ENCODE measurements at places on chromosomes 2 and 18.

DNA sequence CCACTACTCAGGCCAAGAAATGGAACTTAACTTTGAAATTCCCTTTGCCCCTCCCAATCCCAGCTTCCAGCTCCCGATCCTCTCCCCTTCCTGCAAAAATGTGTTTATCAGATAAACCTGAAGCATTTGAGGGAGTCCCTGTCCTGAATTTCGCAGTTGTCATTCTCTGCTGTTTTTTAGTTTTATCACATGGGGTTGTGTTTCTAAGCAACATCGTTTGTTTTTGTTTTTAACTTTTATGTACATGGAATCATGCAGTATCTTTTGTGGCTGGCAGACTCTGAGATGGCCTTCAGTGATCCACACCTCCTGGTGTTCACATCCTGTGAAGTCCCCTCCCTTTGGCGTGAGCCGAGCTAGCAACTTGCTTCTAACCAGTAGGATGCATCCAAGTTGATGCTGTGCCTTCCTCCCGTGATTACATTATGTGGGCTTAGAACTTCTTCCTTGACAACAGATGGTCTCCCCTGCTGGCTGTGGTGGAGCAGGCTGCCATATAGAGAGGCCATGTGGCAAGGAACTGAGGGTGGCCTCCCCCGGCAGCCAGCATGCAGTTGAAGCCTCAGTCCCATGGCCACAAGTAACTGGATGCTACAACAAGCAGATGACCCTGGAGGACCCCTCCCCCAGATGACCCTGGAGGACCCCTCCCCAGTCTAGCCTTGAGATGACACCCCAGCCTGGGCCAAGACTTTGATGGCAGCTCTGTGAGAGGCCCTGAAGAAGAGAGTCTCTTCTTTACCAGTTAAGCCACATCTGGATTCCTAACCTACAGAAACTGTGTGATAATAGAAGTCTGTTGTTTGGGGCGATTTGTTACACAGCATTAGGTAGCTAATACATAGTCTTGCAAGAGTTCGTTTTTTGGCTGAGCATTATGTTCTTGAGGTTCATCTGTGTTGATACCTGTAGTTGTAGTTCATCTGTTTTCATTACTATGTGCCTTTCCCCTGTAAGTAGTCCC, 27.7 kb downstream of the SH3BP4 start:
- no peak overlapping the region for H3K27ac ChIP-seq
- no peak overlapping the region for H3K4me3 ChIP-seq
- no peak for DNase-seq
- no peaks in the 10 kb centered on the region for H3K27me3 ChIP-seq
- H3K4me1 ChIP-seq, result peaks cover 39% of the 10 kb centered on the region
- no peaks in the 10 kb centered on the region for H3K36me3 ChIP-seq

- DNase-seq, result peak; percentile 44
- H3K4me1 ChIP-seq, result no peaks in the 10 kb centered on the region
- H3K36me3 ChIP-seq, result no peaks in the 10 kb centered on the region
- no peak overlapping the region for H3K4me3 ChIP-seq
Measured at GRCh38 chr18:6219116-6219717, 195.5 kb downstream of the L3MBTL4 start.

DNA sequence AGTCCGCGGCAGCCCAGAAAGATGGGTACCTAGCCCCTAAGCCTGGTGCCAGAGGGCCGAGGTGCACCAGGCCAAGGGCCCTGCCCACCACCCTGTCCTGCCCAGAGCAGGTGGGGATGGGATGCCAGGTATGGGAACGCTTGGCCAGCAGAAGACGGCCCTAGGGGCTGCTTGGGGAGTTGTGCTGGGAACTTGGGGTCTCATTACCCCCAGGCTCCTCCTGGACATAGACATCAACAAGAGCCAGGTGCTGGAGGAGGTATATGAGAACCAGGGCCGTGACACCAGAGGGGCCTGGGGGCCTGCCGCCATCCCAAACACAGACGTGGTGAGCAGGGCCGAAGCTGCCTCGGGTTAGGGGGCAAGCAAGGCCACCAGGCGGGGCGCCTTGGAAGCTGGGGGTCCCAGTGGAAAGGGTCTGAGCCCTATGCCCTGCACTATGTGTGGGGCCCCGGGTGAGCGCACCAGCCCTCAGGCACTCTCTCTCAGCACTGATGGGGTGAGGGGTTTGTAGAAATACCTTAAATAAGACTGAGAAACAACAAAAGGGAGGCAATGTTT, 46.9 kb downstream of the FER1L5 start:
- DNase-seq, result no peak
- no peak overlapping the region for H3K4me3 ChIP-seq
- no peaks in the 10 kb centered on the region for H3K27me3 ChIP-seq
- H3K27ac ChIP-seq, result no peak overlapping the region

GRCh38 chr2:121211251-121211650, 73.8 kb downstream of the TFCP2L1 start:
- H3K36me3 ChIP-seq, result no peaks in the 10 kb centered on the region
- H3K27me3 ChIP-seq, result no peaks in the 10 kb centered on the region

DNA sequence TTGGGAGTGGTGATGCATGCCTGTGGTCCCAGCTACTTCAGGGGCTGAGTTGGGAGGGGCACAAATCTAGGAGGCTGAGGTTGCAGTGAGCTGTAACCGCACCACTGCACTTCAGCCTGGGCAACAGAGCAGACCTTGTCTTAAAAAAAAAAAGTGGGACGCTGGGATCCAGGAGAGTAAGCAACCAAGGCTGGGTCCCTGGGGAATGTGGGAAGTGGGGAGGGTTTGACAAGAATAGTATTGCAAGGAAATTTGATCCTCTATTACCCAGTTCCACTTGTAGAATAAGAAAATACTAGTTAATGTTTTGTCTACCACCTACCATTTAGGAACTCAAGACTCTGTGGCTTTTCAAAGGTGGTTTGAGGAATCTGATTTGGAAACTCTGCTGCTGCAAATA, 21.1 kb upstream of the DYTN start:
- H3K36me3 ChIP-seq, result no peaks in the 10 kb centered on the region
- H3K4me1 ChIP-seq, result no peaks in the 10 kb centered on the region
- H3K4me3 ChIP-seq, result no peak overlapping the region
- no peaks in the 10 kb centered on the region for H3K27me3 ChIP-seq

GRCh38 chr2:172904236-172904635, 168.6 kb downstream of the RAPGEF4 start:
- H3K27me3 ChIP-seq, result peaks cover 3% of the 10 kb centered on the region
- no peak overlapping the region for H3K27ac ChIP-seq
- H3K4me1 ChIP-seq, result peaks cover 4% of the 10 kb centered on the region

DNA sequence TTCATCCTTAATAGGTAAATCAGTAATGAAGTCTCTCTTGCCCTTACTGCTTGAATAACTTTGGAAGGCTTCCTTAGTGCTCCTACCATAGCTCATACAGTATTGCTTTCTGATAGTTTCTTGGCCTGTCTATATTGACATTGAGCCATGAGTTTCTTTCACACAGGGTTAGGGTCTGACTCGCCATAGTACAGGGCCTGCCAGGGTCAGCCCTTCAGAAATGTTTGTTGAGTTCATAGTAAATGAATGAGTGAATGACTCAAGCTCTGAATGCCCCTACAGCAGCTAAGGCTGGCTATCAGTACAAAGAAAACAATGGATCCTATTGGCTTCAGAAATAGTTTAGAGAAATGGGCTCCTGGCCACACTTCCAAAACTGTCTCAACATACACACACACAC, 65.0 kb upstream of the LRATD1 start:
- H3K27ac ChIP-seq, result no peak overlapping the region
- H3K36me3 ChIP-seq, result no peaks in the 10 kb centered on the region
- H3K4me1 ChIP-seq, result no peaks in the 10 kb centered on the region
- no peaks in the 10 kb centered on the region for H3K27me3 ChIP-seq
- no peak overlapping the region for H3K4me3 ChIP-seq
- DNase-seq, result no peak

DNA sequence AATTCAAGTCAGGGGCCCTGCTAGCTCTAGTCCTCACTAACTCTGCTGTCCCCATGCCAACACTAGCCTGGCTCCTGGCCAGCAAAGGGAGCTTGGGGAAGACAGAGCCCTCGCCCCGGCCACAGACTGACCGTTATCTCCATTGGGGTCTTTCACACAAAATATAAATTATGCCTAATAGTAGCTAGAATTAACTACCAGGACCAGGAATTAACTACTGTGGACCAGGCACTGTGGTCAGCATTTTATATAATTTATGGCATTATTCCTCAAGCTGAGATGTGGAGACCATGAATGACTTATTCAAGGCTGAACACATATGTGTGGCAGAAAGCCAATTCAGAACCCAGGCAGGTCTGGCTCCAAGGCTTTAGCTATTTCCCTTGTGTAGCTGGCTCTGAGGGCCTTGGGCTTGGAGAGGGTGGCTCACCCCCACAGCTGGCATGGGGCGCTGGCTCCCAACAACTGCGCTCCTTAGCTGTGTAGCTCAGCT, 49.2 kb downstream of the CELF4 start:
- H3K4me1 ChIP-seq, result no peaks in the 10 kb centered on the region
- H3K4me3 ChIP-seq, result no peak overlapping the region
- DNase-seq, result no peak
- no peaks in the 10 kb centered on the region for H3K27me3 ChIP-seq
- H3K27ac ChIP-seq, result no peak overlapping the region
- no peaks in the 10 kb centered on the region for H3K36me3 ChIP-seq

DNA sequence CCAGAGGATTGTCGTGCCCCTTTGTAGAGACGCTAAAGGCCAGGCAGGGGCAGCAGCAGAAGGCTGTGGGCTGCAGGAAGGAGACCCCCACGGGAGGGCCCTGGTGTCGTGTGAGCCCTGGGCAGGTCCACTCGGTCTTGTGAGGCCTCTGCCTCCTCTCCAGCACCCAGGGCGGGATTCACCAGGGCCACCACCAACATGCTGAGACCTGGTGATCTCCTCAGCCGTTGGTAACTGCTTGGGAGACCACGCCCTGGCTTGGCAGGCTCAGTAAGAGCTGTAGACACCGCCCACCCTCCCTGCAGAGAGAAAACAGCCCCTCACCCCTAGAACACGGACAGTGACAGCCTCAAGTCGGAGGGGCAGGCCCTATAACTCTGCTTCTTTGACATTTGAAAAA, 21.1 kb downstream of the MBP start:
- DNase-seq, result no peak
- H3K27me3 ChIP-seq, result no peaks in the 10 kb centered on the region
- no peak overlapping the region for H3K27ac ChIP-seq
- peaks cover 15% of the 10 kb centered on the region for H3K4me1 ChIP-seq
- no peaks in the 10 kb centered on the region for H3K36me3 ChIP-seq

DNA sequence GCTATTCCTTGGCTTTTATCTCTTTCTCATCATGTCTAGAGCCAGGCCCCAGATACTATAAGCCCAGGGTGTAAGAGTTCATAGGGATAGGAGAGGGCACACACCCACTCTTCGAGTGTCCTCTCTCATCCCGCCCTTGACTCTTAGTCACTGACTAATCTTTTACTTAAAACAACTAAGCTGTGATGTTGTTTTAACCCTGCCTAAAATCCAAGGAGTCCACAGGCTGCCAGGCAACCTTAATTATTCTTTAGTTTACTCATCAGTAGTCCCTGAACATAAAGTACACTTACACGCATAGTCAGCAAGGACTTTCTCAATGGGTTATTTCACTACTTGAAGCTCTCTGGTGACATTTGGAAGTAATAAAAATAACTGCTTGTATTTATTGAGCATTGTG, 28.4 kb downstream of the GREB1L start:
- no peak overlapping the region for H3K27ac ChIP-seq
- peak; percentile 46 for DNase-seq
- peaks cover 60% of the 10 kb centered on the region for H3K4me1 ChIP-seq
- H3K4me3 ChIP-seq, result no peak overlapping the region
- no peaks in the 10 kb centered on the region for H3K36me3 ChIP-seq

All from Caco-2 (cell line).